Stimulated activated CD8-positive, alpha-beta memory T cell treated with anti-CD3 and anti-CD28 coated beads, Interleukin-15, amount 100 ng/mL, for 24 hours (primary cell): ENCODE measurements at places on chromosomes 7 and 10.

DNA sequence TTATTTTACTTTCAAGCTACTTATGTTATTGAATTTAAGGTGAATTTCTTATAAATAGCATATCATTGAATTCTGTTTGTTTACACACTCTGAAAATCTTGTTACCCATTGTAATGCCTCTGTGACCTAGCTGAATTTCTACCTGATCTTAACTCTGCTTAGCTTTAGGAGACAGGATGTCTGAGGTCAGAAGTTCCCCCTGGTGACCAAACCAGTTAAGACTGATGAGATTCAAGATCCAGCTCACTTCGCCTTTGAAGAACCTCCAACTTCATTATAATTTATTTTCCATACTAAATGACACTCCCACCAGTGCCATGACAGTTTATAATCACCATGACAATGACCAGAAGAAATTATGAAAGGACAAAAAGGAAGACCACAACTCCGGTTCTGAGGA lies 213.4 kb upstream of the CDC14C start:
- no peak for DNase-seq

GRCh38 chr10:102869258-102870198 lies at the start of gene AS3MT:
TSS of gene AS3MT (plus strand) at chr10:102869470. CDS start at chr10:102869593, 123 bp downstream.
- peak; percentile 0 for DNase-seq

- DNase-seq = no peak
Observed at GRCh38 chr7:133275446-133276095, 22.7 kb downstream of the EXOC4 start.

- DNase-seq = no peak
Observed at GRCh38 chr10:125015356-125015944, 73.5 kb downstream of the ZRANB1 start.

- DNase-seq = no peak
Observed at GRCh38 chr10:81498011-81498551, 376.9 kb upstream of the NRG3 start.

DNA sequence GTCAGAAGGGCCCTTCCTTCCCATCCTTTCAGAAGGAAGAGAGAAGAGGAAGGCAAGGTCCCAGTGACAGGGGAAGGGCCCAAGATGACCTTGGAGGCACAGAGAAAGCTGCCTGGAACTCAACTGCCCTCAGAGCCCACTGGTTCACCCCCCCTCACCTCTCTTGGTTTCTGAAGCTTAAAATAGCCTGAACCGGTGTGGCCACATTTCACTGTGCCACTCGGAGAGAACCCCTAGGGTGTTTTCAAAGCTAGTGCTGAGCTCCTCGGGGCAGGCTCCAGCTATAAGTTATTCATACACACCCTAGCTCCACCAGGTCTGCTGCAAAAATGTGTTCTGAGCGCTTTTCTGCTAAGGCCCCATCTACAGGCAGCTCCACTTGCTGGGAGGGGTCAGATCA lies 60.9 kb upstream of the ADRB1 start:
- no peak for DNase-seq

GRCh38 chr10:109358325-109358724 lies 565.0 kb downstream of the XPNPEP1 start:
- no peak for DNase-seq

- DNase-seq = no peak
Observed at GRCh38 chr10:33588974-33589600, 254.6 kb upstream of the NRP1 start.

DNA sequence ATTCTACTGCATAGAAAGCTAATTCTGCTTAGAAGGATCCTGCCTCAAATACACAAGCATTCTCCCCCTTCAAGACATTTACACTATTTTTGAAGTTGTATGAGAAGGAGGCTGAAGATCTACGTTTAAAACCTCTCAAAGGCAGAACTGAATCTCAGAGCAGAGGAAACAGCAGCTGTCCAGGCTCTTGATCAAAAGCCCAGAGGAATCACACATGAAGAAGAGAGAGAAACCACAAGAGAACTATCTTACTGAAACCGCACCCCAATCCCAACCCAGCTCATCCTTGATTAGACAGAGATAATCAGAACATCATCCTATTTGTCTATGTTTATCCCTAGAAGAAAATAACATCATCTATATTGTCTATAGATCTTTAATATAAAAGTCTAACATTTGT lies 2.2 kb upstream of the DNAJC1 start:
- DNase-seq = no peak

GRCh38 chr10:122327237-122328206 lies 47.0 kb upstream of the PLEKHA1 start:
- DNase-seq = no peak

DNA sequence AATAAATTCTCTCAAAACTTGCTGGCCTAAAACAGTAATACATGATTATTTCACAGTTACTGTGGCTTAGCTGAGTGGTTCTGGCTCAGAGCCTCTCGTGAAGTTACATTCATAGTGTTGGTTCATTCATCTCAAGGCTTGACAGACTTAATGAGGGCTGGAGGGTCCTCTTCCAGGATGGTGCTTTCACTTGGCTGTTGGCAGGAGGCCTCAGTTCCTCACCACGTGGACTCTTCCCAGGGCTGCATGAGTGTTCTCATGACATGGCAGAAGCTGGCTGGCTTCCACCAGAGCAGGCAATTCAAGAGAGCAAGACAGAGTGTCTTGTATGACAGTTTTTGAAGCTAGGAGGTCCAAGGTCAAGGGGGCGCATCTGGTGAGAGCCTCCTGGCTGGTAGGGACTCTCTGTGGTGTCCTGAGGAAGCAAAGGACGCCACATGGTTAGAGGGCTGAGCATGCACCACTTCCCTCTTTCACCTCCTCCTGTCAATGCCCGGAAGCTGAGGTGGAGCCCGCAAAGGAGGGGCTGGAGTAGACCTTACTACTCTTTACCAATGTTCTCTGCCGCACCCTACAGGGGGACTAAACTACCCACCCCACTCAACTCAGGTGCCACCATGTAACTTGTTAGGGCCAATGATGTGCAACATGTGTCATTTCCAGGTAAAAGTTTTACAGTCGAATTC lies 58.2 kb upstream of the YAE1 start:
- DNase-seq = no peak

DNA sequence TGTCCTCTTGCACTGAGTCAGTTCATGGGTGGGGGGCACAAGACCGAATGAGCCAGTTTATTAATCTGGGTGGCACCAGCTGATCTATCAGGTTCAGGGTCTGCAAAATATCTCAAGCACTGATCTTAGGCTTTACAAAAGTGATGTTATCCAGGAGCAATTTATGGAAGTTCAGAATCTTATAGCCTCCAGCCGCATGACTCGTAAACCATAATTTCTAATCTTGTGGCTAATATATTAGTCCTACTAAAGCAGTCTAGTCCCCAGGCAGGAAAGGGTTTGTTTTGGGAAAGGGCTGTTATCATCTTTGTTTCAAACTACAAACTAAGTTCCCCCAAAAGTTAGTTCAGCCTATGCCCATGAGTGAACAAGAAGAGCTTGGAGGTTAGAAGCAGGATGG lies 33.9 kb downstream of the AKR1C8 start:
- no peak for DNase-seq

- no peak for DNase-seq
Observed at GRCh38 chr10:80473692-80474596, 19.8 kb downstream of the TSPAN14 start.

DNA sequence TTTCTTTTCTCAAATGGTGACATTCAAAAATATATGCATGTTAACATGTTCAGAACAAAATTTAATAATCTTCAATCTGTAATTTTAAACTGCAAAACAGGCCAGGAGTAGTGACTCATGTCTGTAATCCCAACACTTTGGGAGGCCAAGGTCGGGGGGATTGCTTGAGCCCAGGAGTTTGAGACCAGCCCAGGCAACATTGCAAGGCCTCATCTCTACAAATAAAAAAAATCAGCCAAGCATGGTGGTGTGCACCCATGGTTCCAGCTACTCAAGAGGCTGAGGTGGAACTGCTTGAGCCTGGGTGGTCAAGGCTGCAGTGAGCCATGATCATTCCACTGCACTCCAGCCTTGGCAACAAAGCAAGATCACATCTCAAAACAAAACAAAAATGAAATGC lies 394.3 kb downstream of the PARD3 start:
- DNase-seq = no peak

GRCh38 chr7:43569424-43569823 lies 13.5 kb upstream of the STK17A start:
- DNase-seq = no peak

DNA sequence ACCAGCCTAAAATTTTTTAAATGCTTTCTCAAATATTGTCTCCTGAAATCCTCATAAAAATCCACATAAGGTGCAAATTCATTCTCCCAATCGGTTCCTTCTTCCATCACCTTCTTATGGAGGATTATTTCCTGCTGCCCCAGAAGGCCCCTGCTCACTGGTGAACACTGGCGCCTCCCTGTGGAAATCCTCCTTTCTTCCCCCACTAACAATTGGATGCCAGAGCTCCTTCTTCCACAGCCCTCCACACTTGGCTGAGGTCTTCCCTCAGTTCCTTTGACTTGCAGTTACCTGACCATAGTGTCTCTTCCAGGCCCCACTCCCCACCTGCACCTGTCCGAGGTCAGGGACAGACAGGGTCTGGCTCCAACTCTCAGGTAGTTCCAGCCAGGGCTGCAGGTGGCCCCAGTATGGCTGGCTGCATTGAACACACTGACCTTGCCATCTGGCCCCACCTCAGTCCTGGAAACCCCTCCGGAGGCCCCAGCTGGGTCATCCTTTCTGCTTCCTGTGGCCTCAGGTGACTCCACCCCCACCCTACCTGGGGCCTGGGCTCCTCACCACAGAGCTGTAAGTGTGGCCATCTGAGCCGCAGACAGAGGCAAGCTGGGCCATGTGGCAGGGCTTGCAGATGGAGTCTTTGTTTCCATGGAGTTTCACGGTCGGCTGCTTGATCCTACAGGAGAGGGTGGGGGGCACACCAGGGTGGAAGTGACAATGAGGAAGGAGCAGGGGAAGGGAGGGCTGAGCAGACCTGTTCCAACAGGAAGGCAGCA lies 18.4 kb downstream of the SPOCK2 start:
- DNase-seq = no peak

DNA sequence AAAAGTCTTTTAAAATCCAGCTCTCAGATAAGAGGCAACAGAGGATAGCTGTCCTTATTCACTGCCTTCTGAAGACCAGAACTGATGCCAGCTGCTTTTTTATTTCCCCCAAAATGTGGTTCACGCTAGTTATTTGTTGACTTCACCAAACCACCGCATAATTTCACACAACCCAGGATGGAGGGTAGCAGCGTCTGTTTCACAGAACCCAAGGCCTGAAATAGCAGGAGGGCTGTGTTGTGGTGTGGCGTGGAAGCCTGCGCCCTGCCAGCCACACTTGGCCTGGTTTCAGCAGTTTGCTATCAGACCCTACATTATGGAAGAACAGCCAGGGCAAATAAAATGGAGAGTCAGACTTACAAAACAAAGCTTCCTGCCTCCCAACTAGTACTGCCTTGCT lies 155.4 kb downstream of the DYNC1I1 start:
- DNase-seq = no peak

DNA sequence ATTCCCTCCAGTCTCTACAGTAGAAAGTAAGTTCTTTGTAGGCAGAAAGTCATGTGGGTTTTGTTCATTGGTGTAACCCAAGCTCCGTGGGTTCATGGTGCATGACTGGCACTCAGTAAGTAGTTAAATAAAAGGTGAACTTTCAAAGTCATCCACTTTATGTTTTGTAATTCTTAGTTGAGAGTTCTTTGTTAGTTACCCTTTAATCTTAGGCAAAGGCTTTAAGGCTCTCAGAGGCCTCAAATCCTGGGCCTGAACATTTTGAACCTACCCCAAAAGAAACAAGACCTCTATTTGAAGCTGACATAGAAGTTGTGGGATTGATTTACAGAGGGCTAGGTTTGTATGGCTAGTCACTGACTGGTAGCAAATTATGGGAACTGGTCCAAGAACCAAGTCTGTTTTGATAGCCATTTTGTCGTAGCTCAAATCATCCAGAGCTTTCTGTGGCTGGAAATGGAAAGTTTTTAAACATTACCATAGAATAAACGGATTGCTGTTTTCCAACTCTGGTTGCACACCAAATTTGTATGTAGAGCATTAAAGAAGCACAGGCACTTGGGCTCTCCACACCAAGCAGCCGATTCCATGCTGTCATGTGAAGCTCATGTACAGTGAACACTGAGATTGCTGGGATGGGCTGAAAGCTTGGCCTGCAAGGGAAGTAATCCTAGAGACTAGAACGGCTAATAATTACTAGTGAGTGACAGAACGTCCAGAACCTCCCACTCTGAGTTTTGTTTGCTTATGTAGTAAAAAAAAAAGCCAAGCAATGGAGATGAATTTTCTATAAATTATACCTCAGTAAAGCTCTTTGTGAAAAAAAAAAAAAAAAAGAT lies 53.5 kb downstream of the DENND11 start:
- no peak for DNase-seq

DNA sequence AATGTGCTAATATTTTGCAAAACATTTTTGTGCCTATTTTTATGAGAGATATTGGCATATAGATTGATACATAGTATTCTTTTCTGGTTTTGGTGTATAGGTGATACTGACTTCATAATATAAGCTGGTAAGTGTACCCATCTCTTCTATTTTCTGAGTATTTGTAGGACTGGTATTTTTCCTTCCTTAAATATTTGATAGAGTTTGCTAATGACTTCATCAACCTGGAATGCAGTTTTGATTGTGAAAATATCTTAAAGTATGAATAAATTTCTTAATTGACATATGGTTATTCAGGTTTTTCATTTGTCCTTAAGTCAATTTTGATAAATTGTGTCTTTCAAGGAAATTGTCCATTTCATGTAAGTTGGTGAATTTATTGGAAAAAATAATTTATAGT lies 6.1 kb upstream of the SCRN1 start:
- DNase-seq = no peak

DNA sequence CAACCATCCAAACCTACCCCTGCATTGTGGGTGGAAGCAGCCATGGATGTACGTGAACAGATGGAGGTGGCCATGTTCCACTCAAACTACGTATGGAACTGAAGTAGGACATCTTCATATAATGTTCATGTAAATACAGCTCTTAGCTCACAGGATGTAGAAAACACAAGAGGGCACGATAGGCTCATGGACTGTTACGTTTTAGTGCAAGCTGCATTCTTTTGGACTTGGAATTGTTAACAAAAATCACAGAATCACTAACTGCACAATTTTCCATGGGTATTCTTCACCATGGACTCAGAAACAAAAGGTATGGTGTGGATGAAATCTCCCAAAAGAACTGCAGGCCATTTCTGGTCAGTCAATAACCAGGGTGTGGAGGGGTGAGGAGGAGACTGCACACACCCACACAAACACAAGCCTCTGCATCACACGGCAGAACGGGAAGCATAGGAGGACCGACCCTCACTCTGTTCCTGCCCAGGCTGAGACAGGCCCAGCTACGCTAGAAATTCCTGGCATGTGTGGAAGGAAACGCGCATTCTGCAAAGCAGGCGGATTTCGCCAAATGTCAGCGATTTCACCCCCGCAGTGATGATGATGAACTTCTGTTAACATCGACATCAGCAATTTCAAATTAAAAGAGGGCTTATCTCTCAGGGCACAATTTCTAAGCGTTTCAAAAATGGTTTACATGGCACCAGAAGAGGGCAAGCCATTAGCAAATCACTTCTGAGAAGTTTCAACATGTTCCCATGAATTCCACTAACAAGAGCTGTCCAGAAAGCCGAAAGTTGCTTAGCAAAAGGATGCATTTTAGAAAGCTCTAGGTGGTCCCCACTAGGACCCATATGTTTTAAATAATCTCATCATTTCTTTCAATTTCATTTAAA lies 149.0 kb downstream of the TNS3 start:
- no peak for DNase-seq

- no peak for DNase-seq
Observed at GRCh38 chr7:32071466-32072091, 1.4 kb upstream of the PDE1C start.
